ENCODE measurements at places on chromosomes 4 and X.

- no peak for DNase-seq
Measured at GRCh38 chr4:52617336-52618020, 41.6 kb downstream of the USP46 start.

GRCh38 chrX:44032479-44032878, 59.3 kb upstream of the NDP start:
- DNase-seq: no peak

DNA sequence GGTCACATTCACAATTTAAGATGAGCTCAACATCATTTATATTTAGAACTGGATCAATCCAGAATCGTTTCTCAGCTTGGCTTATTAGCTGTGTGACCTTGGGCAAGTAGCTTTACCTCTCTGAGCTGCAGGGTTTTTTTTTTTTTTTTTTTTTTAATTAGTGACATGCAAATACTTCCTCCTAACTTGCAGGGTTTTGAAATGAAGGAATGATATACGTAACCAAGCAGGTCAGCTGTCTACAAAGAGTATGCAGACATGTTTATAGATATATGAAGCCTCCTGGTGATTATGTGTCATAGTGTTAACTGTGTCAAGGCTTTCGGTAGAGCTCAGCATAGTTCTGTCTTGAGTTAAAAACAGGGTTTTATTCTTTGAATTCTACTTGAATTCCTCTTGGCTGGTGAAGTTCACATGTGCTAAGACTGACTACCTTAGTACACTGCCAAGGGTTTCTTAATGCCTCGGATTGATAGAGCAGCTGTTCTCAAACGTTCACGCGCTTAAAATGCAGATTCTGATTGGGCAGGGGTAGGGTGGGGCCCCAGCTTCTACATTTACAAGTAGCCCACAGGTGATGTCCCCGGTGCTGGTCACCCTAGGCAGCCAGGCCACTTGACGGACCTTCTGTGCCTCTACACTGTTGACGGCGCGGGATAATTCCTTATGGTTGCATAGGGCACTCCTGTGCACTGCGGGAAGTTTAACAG, 654 bp upstream of the STS start:
- no peak for DNase-seq

DNA sequence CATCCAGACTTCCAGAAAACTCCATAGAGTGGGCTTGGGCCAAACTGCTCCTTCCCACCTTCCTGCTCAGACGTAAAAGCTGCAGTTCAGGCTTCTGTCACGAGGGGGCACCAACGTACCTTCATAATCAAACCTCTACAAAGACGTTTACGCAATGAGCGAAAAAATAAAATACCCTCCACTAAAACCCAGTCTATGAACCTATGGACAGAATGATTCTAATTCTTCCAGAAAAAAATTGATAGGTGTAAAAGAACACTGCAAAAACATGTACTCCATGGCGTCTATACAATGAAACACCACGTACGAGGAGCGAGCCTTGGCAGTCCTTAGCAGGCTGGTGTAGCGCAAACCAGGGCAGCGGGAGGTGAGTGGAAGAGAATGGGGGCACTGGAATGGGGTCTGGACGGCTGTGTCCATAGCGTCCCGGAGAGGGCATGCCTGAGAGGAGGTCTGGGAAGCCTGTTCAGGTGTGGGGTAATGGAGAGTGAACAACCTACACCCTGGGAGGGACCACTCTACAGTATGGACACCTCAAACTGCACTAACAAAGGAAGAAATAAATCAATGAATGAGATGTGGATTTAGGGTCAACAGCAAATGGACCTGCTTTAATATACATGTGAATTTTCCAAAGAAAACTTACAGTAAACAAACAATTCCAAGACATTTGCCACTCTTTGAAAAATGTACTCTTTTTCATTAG, 14.4 kb upstream of the RAB40A start:
- peak; percentile 50 for DNase-seq

DNA sequence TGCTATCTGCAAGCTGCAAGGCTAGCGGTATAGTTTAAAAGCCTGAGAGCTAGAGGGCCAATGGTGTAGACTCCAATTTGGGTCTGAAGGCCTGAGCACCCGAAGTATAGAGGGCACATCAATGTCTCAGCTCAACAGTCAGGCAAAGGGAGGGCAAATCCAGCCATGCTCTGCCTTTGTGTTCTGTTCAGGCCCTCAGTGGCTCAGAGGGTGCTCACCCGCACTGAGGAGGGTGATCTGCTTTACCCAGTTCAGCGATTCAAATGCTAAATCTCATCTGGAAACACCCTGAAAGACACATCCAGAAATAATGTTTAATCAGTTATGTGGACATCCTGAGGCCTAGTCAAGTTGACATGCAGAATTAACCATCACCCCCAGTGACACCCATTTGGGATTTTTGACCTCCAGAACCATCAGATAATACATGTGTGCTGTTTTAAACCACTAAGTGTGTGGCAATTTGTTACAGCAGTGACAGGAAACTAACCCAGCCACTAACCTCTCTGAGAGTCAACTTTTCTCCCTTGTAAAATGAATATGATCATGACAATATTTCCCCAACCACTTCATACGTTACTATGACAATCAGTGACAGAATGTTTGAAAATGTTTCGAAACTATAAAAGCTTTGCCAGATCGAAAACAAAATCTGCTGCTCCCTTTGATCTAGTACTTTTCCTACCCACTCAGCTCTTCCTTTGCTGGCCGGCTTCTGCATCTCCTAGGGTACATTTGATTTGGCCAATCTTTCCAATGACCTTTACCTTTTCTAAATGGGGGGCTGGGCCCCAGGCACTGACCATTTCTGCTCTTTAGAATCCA, 8.4 kb upstream of the TBL1X start:
- DNase-seq: no peak

DNA sequence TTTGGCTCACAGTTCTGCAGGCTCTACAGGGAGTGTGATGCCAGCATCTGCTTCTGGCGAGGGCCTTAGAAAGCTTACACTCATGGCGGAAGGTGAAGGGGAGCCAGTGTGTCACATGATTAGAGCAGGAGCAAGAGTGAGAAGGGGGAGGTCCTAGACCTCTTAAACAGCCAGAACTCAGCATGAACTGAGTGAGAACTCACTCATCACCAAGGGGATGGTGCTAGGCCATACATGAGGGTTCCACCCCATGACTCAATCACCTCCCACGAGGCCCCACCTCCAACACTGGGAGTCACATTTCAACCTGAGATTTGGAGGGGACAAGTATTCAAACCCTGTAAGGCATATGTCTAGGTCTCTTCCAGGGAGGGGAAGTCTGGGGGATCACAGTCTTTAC, 33.4 kb downstream of the SPRY1 start:
- no peak for DNase-seq

GRCh38 chrX:121641560-121641959, 594.1 kb downstream of the GLUD2 start:
- no peak for DNase-seq

- no peak for DNase-seq
Measured at GRCh38 chr4:114734594-114734993, 136.0 kb downstream of the UGT8 start.

DNA sequence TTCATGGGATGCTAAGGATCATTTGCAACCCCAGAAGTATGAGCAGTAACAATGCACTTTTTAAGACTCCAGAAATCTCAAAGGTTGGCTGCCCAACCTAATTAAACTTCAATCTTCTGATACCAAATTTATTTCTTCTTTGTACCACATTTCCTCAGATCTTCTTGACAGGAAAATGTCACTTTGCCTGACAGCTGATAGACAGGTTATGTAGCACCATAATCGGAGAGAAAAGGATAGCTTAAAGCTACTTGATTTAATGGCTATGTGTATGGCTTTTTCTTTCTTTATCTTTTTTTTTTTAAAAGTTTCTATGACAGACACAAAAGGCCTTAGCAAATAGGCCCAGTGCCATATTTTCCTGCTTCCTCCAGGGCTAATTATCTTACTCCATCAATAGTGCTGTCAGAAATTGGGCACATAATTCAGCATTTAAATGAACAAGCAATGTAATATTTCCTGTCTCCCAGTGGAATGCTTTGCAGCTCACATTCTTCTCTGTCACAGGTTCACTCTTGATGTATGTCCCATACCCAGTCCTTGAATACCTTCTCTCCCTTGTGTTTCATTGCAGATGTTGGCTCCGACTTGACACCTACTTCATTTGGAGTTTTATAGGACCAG, 795.7 kb downstream of the ADGRL3 start:
- no peak for DNase-seq

GRCh38 chr4:42706086-42706485, 49.2 kb upstream of the ATP8A1 start:
- no peak for DNase-seq

GRCh38 chr4:86718152-86718551, 124.0 kb downstream of the PTPN13 start:
- DNase-seq: no peak

DNA sequence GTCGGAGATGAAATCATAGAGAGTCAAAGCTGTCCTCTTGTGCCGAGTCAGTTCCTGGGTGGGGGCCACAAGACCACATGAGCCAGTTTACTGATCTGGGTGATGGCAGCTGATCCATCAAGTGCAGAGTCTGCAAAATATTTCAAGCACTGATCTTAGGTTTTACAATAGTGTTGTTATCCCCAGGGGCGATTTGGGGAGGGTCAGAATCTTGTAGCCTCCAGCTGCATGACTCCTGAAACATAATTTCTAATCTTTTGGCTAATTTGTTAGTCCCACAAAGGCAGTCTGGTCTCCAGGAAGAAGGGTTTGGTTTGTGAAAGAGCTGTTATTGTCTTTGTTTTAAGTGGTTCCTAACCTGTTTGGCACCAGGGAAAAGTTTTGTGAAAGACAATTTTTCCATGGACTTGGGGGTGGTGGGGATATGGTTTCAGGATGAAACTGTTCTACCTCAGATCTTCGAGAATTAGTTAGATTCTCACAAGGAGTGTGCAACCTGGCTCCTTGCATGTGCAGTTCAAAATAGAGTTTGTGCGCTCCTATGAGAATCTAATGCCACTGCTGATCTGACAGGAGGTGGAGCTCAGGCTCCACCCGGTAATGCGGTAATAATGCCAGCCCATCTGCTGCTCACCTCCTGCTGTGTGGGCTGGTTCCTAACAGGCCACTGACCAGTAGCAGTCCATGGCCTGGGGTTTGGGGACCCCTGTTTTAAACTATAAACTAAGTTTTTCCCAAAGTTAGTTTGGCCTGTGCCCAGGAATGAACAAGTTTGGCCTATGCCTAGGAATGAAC, 29.2 kb downstream of the METAP1 start:
- no peak for DNase-seq

DNA sequence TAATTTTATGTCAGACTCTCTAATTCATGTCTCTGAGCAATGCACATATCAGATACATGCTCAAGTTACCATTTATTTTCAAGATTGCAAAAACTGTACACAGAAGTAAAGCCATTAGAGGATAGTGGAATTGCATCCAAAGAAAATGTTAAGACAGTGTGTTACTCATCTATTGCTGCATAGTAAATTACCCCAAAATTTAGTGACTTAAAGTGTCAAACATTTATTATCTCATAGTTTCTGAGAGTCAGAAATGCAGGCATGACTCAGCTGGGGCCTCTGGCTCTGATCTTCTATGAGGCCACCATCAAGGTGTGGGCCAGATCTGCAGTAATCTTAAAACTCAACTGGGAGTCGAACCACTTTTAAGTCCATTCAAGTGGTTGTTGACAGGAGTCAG, 275.2 kb downstream of the QDPR start:
- DNase-seq: no peak

GRCh38 chr4:87060957-87061356, 126.1 kb downstream of the AFF1 start:
- no peak for DNase-seq

- DNase-seq: no peak
Measured at GRCh38 chr4:74692972-74693371, 101.4 kb downstream of the BTC start.

- DNase-seq: no peak
Measured at GRCh38 chrX:43175434-43175833, 397.5 kb upstream of the PPP1R2C start.

DNA sequence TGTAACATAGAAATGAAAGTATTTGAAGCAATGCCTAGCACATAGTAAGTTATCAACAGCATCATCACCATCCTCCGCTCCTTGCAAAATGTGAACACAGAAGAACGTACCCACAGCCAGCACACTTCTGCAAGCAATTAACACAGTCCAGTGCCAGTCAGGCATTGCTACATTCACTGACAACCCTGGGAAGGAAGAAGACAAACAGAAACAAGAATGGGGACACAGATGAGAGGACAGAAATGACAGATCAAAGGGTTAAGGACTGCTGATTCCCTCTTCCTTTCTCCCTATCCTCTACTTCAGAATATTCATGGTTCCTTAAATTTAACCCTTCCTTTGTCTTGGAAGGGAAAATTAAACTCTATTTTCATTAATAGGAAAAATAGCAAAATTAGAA, 53.1 kb downstream of the CHM start:
- no peak for DNase-seq

DNA sequence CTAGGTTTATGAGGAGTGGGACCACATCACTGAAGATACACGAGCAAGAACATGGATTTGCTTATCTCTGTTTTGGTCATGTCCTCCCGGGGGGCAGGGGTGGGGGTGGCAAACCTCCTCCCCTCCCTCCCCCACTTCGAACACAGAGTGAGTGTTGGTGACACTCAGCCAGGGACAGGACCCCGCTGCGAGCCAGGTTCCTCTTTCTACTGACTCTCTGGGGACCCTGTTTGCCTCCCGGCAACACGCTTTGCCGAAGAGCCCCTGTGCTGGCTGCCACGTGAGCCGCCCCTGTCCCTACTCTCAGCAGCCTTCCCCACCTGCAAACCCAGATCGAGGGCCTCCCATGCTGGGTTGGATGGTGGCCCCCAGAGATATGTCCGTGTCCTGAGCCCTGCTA, 34.7 kb downstream of the P2RY8 start:
- DNase-seq: no peak

GRCh38 chr4:140996766-140997165, 136.5 kb downstream of the RNF150 start:
- DNase-seq: no peak

DNA sequence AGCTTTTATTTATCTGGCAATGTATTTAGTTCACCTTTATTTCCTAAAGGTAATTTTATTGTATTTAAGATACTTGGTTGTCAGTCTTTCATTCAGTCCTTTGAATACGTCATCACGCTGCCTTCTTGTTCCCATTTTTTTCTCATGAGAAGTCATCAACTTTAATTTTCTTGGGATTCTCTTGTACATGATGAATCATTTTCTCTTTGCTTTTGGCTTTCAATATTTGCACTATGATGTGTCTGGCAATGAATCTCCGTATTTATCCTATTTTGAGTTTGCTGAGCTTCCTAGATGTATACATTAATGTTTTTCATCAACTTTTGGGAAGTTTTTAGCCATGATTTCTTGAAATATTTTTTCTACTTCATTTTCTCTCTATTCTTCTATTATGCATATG, 28.4 kb downstream of the CLDN2 start:
- no peak for DNase-seq

DNA sequence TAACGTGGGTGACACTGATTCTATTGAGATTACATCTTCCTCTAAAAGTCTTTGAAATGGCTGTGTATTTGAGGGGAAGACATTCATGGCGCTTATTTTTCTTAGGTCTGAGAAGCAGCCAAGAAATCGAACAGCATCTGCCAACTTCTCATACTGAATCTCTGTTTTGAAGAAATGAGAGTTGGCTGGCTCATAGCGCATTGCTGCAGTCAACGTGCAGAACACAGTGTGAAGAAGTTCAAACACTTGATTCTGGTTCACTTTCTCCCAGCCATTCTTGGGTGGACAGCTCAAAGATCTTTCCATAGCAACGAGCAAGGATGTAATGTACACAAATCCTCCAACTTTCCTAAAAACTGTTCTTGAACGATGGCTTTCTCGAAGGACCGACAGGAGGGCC, 156.5 kb downstream of the WDFY3 start:
- no peak for DNase-seq

GRCh38 chr4:108143515-108143914, 25.2 kb downstream of the LEF1 start:
- DNase-seq: no peak

GRCh38 chr4:165714650-165715049, 158.4 kb upstream of the TLL1 start:
- DNase-seq: no peak
